ENCODE measurements at places on chromosomes 3 and 15.

GRCh38 chr3:109803274-109803673, 465.9 kb upstream of the DPPA4 start:
- DNase-seq, result no peak

DNA sequence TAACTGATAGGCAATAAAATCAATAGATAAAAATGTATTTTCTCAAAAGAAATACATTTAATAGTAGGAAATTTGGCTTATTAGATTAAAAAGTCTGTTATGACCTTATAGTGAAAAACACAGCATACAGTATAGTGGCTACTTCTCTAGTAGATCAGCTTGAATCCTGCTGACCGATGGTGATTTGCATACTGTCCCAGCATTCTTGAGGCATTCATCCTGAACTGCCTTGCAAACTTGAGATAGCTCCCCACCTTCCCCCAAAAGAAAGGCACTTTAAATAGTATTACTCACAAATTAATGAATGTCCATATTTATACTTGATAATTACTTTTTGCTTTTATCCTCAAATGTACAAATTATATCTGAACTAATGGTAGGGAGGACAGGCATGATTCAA, 6.7 kb downstream of the CHMP2B start:
- DNase-seq, result no peak

- DNase-seq, result no peak
These were observed 20.9 kb upstream of the FSTL1 start for GRCh38 chr3:120471643-120472042.

GRCh38 chr3:145089337-145089736, 1071.6 kb downstream of the PLOD2 start:
- DNase-seq, result no peak

DNA sequence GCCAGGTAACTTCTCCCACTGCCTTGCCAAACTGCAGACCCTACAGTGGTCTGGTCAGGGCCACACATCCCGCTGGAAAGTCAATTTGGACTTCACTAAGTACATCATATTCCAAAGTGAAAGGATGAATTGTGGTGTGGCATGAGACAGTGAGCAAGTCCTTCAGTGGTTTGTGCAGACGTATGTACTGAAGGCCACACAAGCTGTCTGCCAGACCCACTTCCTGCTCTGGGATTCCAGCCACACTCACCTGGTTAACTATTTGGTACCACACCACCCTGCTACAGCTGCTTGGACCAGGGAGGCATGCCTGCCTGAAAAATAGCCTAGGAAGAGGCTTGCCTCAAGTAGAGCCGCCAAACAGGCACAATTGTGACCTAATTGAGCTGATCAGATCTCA, 94.1 kb upstream of the STRIT1 start:
- no peak for DNase-seq

DNA sequence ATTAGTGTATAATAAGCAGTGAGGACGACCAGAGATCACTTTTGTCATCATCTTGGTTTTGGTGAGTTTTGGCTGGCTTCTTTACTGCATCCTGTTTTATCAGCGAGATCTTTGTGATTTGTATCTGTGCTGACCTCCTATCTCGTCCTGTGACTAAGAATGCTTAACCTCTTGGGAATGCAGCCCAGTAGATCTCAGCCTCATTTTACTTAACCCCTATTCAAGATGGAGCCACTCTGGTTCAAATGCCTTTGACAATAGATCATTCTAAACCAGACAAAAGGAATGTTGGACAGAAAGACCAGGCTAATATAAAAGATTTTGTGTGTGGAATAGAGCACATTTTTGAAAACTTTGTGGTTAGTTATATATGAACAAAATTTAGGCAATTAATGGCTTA, 618.5 kb upstream of the BCHE start:
- no peak for DNase-seq

GRCh38 chr3:162224746-162225145, 728.1 kb downstream of the OTOL1 start:
- no peak for DNase-seq
